ENCODE measurements at places on chromosomes 16 and 17.

DNA sequence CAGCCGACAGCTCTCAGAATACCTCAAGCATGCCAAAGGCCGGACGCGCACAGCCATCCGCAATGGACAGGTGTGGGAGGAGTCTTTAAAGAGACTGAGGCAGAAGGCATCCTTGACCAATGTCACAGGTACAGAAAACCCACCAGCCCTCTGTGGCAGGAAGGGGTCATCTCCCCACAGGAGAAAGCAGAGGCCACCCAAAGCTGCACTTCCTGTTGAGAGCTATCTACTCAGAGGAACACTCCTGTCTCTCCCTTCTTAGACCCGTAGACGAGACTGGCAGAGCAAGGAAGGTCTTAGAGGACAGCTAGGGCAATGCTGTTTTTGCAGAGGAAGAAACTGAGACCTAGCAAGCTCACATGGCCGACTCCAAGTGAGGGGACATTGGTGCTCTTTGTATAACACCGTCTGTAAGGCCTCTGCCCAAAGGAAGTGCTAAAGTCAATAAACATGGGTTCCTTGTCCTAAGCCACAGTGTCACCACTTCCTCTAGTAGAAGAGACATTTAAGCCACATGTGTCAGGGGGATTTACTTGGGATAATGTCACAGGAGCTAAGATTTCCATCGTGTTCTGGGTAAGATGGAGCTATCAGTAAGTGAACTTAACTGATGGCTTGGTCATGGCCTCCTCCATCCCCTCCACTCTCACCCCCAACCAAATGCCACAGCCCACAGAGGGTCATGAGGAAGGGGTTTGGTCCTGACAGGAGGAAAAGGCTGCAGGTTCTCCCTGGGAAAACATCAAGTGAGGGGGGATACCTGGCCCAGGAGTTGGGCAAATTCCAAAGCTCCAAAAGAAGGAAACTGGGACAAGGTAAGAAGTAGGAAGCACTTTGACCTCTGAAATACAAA lies 9.4 kb downstream of the LPO start:
- DNase-seq = no peak

DNA sequence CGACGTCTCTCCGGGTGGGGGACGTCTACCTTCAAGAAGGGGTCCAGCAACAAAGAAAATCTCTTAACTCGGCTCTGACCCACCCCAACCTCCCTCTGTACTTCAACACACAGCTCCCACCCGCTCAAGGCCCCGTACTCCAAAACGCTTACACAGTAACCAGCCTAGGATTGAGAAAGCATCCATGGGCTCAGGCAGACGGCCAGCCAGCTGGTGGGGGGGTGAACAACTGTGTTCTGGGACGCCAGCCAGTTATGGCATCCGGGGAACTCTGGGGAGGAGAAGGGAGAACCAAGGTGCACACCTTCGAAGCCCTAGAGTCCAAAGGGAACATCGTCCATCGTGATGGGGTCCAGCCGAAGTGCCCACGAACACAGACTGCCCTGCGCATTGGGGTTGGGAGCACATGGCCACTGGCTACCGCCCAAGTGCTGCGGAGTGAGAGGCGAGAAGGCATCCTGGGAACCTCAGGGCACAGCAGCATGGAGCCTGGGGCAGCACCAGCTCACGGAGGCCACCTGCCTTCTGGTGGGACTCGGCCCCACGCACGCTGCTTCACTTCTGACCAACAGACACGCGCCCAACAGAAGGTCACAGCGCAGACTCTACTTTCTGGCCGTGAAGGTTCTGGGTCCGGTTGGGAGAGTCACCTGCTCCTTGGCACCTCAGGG lies 14.3 kb downstream of the SLC16A3 start:
- no peak for DNase-seq

DNA sequence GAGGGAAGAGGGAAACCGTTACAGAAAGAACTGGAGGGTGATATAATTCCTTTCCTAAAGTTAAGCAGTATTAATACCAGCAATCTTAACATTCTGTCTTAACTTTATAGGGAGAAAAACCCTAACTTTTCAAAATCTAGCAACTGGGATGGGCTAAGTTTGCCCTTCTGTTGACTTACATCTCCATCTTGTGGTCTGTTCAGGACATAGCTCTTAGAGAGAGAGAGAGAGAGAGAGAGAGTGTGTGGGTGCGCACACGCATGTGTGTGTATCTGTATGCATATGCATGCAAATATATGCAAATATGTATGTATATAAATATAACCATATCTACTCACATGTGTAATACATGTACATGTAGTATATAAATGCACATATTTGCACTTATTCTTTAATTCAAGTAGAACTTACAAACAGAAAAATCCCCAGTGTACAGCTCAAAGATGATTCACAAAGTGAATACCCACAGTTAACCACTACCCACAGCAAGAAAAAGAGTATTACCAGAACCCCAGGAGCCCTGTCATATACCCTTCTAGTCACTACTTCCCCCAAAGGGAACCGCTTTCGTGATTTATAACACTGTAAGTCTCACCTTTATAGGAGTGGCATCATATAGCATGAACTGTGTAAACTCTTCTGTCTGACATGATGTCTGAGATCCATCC lies 46.5 kb downstream of the STX8 start:
- DNase-seq = peak; percentile 12

GRCh38 chr16:81992859-81993258 lies 18.4 kb downstream of the SDR42E1 start:
- no peak for DNase-seq

DNA sequence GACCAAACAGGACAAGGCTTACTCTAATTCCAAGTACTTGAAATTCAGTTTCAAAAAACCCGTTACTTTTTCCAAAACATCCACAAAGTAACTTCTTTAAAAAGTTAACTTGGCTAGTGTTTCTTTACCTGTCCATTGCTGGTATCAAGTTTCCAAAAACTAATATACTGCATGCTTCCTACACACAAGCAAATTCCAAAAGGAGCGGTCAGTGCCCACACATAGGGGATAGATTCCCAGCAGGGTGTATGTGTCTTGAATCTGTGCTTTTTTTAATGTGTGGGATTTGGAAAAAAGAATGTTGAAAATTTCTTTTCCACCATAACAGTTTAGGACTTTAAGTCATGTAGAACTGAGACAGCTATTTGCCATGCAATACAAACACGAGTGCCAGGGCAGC lies 367.8 kb upstream of the SOX9 start:
- no peak for DNase-seq

GRCh38 chr17:48593840-48594537 lies 410 bp upstream of the HOXB5 start:
- DNase-seq = peak; percentile 86

GRCh38 chr17:67400193-67400592 lies 23.1 kb downstream of the PITPNC1 start:
- DNase-seq = no peak

GRCh38 chr17:15453782-15454181 lies 13.6 kb downstream of the CDRT4 start:
- DNase-seq = no peak

DNA sequence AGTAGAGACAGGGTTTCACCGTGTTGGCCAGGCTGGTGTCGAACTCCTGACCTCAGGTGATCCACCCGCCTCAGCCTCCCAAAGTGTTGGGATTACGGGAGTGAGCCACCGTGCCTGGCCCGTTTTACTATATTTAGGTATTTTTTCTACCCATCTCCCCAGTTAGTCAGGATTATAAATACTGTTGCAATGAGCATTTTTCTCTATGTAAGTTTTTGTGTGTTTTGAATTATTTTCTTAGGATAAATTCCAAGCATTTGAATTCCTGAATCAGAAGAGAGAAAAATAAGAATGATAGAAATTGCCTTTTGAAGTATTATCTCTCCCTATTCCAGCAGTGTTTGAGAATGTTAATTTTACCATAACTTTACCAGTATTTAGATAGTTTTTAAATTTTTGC lies 36.6 kb downstream of the KIAA0513 start:
- DNase-seq = no peak

- DNase-seq = no peak
Measured at GRCh38 chr16:53768167-53768566, 64.2 kb downstream of the FTO start.

DNA sequence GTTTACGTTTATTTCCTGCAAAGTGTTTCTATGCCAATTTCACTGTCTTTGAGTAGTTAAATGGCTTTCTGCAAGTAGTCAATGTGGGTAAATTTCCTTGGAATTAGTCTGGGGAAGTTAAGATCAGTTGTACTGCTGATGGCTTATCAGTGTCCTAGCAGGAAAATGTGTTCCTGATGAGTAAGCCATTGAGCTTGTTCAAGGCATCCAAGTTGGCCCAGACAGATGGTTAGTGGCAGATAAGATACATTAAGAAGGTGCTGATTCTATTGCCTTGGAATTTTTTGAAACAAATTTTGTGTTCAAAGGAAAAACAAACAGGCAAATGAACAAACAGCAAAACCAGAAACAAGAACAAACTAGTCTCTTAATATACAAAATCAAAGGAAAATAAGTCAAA lies 258.4 kb downstream of the MAP2K6 start:
- DNase-seq = no peak

DNA sequence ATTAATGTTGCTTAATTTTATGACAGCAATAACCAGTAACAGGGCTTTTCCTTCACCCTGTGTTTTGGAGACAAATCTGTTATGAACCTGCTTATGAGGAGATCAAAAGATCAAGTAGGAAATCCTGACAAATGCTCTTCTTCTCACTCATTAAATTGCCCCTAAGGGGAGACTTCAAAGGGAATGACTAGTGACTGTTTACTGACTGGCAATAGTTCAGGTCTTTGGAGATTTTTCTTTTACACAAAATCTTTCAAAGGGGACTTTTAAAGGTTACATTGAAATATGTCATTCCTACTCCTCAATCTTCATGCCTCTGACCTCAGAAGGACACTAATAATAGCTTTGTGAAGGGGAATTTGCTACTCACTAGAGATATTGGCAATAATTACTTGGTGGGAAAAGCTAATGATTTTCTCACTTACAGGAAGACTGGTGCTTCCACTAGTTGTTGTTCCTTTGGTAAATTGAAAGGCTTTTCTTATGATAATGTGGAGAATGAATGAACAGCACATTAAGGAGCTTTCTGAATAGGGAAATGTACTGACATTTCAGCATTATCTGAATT lies 292.9 kb upstream of the CA10 start:
- DNase-seq = no peak

- DNase-seq = no peak
Measured at GRCh38 chr16:17011712-17012111, 459.0 kb downstream of the XYLT1 start.

DNA sequence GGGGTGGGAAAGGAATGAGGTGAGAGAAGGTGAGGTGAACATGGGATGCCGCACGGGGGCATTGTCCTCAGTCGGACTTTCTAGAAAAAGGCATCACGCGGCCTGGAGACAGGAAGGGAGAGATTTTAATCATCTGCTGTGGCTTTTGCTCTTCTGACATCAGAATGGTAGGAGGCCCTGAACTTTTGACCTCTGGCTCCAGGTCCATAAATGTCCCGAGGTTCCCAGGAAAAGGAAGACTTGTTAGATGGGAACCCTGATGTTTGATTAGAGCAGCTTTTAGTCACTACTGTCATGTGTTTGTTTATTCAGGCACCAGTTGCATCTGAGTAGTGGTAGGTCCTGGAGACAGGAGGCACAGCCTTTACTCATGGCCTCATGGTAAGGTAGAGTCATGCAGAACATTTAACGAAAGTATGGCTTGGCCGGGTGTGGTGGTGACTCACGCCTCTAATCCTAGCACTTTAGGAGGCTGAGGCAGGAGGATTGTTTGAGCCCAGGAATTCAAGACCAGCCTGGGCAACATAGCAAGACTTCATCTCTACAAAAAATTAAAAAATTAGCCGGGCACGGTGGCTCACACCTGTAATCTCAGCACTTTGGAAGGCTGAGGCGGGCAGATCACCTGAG lies 203.1 kb downstream of the MSI2 start:
- no peak for DNase-seq

GRCh38 chr16:56192635-56192945 lies 1.3 kb downstream of the GNAO1 start:
- DNase-seq = no peak

- DNase-seq = no peak
Measured at GRCh38 chr16:5377280-5377898, 279.8 kb upstream of the EEF2KMT start.

DNA sequence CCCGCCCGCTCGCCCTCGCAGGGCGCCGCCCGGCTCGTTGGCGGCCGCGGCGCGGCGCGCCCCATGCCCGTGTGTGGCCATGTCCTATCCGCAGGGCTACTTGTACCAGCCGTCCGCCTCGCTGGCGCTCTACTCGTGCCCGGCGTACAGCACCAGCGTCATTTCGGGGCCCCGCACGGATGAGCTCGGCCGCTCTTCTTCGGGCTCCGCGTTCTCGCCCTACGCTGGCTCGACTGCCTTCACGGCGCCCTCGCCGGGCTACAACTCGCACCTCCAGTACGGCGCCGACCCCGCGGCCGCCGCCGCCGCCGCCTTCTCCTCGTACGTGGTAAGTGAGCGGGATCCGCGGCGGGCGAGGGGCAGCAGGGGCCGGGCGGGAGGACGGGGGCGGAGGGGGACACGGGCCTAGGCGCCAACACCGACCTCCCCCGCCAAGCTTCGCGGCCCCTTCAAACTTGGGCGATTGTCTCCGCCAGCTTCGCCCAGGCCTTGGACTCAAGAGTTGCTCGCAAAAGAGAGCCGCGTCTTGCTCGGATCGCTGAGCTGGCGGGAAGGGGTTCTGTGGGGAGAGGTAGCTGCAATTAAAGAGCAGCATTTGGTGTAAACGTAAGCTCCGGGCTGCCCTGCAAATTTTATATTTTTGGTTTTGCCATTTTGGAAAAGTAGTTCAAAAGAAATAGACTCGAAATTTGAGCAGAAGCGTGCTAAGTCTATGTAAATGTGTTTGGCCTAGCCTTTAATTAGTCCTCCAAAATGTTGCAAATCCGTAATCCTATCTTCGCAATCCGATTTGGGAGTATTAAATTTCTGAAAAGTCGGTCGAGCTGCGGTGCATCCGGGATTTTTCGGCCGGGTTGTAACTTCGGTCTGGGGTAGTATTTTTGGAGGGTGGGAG lies 702 bp downstream of the IRX5 start:
- no peak for DNase-seq

DNA sequence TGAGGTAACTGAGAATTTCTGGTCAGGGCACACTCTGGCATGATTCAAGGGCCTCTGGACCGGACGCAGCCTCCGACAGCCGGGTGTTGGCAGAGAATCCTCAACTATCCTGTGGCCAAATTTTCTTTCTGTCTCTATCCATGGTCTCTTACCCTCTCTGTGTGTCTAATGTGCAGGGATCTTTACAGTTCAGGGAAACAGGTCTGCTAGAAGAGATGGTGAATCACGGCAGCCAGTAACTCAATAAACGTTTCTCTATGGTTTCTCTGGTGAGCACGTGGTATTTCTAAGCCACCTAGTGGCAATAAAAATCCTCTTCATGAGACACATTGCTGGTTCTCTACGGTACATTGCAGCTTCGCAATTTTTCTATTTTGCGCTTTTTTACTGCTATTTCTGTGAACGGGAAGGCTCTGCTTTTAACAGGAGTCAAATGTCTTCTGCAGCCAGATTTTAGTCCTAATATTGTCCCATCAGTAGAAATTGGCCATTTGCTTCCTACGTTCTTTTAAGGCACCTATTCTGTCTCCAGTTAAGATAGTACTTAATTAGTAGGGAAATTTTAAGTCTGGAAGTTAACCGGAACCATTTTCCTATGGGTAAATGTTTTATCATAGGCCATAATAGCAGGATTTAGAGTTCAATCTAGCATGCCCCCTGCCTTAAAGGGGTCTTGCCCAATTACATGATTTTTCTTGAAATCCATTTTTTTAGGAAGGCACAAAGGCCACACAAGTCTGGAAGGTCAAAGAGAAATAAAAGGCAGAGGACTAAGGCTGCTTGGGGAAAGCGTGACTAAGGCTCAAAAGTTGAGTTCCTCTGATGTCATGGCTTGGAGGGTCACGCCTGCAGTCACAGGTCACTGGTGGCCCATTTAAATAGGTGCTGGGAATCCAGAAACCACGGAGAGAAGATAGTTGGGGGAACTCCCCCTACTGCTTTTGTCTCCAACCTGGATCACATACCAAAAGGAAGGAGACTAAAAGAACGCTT lies 31.5 kb downstream of the QPRT start:
- no peak for DNase-seq

All from GM19239 (cell line).